ENCODE measurements at places on chromosomes 6 and 20.

GRCh38 chr6:168533414-168533813 lies 92.4 kb downstream of the SMOC2 start:
- DNase-seq = no peak

GRCh38 chr6:139567095-139567494 lies 192.6 kb upstream of the CITED2 start:
- no peak for DNase-seq

GRCh38 chr6:17714879-17715851 lies 8.4 kb upstream of the NUP153 start:
- DNase-seq = no peak

DNA sequence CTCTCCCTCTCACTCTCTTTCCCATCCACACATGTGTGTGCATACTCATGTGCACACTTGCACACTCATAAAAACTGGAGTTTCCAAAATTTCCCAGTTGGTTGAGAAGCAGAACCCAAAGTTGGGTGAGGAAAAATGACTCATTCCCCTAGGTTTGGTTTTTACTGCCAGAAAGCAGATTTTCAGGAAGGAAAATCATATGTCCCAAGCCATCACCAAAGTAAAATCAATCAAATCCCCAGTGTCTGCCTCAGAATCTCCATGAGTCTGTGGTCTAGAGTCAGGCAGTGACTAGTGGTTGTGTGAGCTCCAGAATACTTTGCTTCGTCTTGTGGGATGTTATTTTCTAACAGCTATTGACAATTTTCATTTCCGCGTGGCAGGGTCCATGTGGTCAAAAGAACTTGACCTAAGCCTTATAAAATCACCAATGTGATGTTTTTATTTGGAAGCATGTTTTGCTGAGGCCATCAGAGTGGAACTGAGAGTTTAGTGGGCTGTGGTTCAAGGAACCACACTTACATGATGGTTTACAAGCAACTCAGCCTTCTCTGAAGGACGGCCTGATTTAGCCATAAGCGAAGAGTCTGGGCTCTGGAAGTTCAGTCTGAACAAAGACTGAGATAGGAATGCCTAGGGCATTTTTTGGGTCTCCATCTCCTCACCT lies 81.9 kb upstream of the CCN6 start:
- DNase-seq = no peak

- DNase-seq = no peak
Measured at GRCh38 chr20:31570735-31571617, 34.1 kb upstream of the ID1 start.

GRCh38 chr6:5463690-5464089 lies 202.4 kb downstream of the FARS2 start:
- DNase-seq = no peak
